NCI-H460 (cell line): ENCODE measurements at places on chromosomes 4 and X.

DNA sequence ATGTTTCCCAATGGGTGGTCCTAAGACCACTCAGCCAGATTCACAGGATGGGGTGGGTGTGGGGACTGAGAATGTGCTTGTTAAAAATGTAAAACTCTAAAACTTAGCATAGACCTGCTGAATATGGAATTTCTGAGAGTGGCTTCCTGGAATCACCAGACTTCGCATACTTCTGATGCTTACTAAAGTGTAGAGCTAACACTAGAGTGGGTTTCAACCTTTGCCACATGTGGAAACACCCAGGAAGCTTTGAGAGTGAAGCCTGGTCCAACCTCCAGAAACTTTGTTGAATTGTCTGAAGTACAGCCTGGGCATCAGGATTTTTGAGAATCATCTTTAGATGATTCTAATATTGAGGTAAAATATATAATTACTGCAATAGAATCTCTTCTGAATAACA is 167.8 kb upstream of the EDNRA start:
- DNase-seq, result no peak

DNA sequence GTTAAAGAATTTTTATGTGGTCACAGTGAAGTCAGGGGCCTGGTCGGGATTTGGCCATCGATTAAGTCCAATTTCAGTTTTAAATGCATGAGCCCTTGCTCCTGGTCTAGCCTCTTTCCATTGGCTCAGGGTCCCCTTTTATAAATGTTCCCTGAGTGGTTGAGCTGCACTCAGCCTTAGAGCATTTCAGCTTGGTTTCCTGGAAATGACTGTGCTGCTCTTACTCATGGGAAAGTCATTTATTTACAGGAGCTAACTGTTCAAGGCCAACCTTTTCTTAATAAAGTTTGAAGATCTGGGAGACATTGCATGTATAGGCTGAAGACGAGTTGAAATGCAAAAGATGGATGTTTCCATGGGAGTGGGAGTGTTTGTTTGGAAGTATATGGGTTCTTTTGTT is 98.8 kb upstream of the CLNK start:
- DNase-seq, result no peak

- DNase-seq, result no peak
Measured at GRCh38 chrX:13177921-13178566, 133.6 kb upstream of the FAM9C start.

GRCh38 chr4:113256946-113257345 is 207.5 kb downstream of the ANK2 start:
- no peak for DNase-seq

DNA sequence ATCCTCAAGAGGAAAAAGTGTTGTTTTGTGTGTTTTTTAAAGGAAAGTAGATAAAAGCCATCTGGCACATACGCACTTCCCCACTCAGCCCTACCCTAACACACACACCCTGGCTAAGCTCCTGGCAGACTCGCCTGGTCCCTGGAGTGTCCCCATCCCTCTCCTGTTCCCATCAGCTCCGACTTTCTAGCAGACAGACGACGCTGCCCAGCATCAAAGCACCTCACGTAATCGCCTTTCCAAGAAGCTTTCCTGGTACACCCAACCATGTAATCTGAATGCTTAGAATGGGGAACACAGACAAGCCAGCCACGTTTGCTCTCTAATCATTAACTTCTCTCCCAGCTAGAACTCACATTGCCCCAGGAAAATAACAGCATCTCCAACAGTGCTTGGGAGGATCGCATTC is 116.2 kb downstream of the AFAP1 start:
- no peak for DNase-seq

- no peak for DNase-seq
Measured at GRCh38 chr4:118389721-118390120, 36.9 kb upstream of the PRSS12 start.

DNA sequence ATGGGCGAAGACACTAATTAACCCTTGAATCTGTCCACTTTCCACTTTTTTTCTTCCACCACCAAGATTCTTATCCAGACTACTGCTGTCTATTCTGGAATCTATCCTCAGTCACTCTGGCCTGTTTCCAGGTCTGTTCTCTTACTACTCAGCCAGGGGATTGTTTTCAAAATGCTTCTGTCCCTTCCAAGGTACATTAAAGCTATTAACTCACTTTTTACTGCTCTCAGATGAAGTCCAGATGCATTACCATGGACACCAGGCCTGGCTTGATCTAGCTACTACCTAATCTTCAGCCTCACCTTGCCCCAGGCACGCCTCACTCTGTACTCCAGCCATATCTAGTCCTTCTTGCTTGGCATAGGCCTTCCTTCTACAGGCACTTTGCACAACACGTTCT is 66.4 kb downstream of the GALNT7 start:
- DNase-seq, result no peak
